Activated effector memory CD4-positive, alpha-beta T cell treated with anti-CD3 and anti-CD28 coated beads, Interleukin-2, amount 50 U/mL, for 16 hours (primary cell): ENCODE measurements at places on chromosomes 12 and 14.
A peak's percentile ranks its signal among the peaks of the same experiment; 100 is the strongest.

DNA sequence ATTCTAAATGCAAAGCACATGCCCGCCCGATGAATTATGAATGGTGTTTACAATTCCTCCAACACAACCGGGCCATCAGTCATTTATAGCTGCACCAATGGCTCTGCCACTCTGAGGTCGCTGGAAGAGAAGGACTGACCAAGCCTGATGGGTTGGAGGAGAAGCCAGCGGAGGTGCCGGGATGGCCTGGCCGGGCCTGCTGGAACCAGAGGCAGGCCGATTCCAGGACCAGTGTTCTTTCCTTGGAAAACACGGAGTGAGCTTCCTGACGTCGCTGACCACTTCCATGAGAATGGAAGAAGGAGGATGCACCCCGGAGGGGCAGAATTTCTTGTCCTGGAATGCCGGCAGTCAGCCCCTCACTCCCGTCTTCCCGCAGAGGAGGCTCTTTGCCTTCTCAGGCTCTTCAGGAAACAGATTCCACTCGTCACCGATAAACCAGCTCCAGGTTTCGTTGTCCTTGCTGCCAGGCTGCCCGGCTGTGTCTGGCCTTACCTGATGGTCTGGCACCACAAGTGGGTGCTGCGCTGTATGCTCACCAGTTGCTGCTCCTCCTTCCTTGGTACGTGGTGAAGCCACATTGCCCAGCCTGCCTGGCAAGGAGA lies 358.5 kb upstream of the SFSWAP start:
- DNase-seq, result peak; percentile 33

- DNase-seq, result no peak
Measured at GRCh38 chr12:24904871-24905270, 44.0 kb downstream of the BCAT1 start.

DNA sequence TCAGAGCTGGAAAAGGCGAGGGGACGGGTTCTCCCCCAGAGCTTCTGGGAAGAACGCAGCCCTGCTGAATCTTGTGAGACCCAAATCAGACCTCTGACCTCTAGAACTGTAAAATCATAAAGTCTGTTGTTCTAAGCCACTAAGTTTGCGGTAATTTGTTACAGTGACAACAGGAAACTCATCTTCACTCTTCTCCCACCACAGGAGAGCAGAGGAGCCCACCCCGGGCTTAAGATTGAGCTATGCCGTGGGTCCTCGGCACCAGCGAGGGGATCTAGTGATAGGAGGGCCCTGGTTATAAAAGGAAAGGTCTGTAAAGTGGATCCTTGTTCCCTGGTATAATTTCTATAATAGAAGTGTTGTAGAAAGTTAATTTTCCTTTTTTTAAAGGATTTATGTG lies 7.6 kb downstream of the MLXIP start:
- no peak for DNase-seq

DNA sequence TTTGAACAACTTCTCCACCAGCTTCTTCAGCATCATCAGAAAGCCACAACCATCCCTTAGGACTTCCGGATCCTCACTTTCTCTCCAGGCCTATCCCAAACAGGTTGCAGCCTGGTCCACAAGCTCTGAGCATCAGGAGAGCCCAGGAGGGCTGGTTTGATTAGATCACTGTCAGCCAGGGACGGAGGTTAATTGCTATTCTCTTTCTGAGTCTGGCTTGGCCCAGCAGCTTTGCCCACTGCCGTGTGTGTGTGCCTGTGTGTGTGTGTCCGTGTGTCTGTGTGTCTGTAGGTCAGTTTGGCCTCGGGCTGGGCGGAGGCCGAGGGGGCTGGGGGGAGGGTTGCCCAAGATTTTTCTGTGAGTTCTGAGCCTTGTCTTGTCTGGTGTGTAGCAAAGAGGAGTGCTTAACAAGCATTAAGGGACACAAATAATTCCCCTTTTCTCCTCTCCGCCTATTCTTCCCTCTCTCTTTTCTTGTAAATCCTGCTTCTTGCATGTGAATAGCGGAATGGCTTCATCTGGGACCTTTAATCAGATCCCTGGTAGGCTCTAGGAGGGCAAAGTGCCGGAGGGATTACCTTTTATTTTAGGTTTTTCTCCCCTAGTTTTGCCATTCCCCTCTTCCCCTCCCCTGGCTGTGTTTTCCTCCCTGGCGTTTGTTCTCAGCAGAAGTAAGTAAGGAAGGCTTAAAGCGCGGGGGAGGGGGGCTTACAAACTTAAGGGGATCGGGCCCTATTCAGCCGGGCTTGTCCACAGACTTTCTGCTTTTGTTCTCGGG lies 138.2 kb upstream of the LHX5 start:
- no peak for DNase-seq

GRCh38 chr14:73773441-73774240 lies 59.5 kb upstream of the PNMA1 start:
- DNase-seq, result no peak

- no peak for DNase-seq
Measured at GRCh38 chr12:11535127-11535526, 114.3 kb upstream of the ETV6 start.

- no peak for DNase-seq
Measured at GRCh38 chr12:45409966-45410365, 194.1 kb downstream of the ANO6 start.

GRCh38 chr12:91630083-91630482 lies 447.5 kb upstream of the DCN start:
- no peak for DNase-seq

DNA sequence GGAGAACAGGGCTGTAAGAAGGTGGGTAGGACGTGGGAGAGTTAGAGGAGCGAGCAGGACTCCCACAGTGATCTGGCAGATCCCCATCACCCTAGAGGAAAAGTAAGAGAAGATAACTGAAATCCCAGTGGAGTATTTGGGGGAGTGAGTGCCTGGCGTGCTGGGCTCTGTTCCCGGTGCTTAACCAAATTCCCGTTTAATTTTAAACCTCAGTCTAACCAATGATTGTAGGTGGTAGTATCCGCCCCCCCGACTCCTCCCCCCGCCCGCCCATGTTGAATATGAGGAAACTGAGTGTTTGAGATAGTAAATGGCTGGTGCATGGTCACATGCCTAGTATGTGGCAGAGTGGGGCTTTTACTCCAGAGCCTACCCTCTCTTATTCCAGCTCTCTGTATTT lies 1.2 kb downstream of the TARBP2 start:
- DNase-seq, result no peak

DNA sequence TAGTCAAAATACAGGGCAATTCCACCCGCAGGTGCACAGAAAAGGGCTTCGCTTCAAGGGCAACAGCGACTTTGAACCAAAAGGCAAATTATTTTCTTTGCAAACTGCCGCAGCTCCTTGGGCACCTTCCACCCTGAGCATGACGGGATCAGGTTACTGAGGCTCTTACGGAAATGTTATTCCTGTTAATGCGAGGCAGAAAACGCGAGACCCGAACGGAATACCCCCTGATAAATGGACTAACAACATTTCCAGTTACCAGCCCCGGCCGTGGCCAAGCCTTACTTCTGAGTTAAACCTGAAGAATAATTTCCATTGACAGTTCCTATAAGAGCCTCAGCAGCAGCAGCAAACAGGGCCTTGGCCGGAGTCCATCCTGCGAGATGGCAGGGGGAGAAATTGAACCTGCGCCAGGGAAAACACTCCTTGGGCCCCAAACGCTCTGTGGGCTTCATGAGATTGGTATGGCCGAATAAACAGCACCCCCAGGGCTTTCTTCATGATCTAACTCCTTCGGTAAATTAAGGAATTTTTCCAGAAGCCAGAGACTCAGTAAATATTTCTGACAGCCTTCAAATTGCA lies 70.0 kb upstream of the DICER1 start:
- no peak for DNase-seq

- DNase-seq, result peak; percentile 73
Measured at GRCh38 chr14:103628221-103628683, 759 bp upstream of the KLC1 start.

GRCh38 chr14:23523229-23524016 lies 28.1 kb downstream of the ZFHX2 start:
- no peak for DNase-seq

GRCh38 chr14:91723501-91723900 lies 8.4 kb downstream of the CATSPERB start:
- DNase-seq, result no peak

GRCh38 chr12:125540580-125541204 lies 475.5 kb downstream of the AACS start:
- no peak for DNase-seq

DNA sequence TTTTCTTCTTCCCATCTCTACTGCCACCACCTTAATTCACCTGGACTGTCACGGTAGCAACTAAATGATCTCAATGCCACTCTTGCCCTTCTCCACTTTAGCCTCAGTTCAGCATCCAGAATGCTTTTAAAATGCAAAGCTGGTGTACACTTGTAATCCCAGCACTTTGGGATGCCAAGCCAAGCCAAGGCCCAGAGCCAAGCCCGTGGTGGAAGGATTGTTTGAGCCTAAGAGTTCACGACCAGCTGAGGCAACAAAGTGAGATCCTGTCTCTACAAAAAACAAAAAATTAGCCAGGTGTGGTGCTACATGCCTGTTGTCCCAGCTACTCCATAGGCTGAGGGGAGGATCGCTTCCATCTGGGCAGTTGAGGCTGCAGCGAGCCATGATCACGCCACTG lies 5.9 kb downstream of the CIPC start:
- DNase-seq, result no peak

DNA sequence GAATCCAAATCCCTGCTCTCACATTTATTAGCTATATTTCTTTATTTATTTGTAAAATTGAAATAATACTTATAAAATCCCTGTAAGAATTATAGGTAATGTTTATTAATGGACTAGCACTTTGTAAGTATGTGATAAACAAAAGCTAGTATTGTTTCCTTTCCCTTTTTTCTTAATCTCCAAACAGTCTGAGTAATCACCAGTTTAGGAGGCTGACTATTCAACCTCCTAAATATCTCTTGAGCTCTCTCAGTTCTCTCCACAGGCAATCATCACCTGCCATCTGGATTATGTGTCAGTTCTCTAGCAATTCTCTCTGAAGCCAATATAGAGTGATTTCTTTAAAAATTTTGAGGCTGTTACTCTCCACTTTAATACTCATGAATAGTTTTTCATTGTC lies 9.2 kb upstream of the LYZ start:
- DNase-seq, result no peak

DNA sequence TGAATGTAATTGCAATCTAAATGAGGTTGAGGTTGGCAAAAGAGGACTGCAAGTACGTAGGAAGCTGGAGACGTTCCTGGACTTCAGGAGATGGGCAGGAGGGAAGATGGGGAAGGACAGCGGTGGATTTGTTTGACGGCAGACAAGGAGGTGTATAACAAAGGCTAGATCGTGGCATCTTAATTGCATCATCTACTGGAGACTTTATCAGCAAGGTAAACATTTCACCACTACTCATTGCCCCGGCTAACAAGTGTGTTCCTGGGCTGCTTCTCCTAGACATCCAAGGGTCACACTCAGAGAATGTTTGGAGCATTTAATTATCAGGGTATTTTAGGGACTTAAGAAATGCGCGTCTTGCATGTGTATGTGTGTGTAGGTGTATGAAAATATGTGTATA lies 128.5 kb downstream of the KCNK10 start:
- no peak for DNase-seq

GRCh38 chr14:53144244-53144643 lies 8.9 kb downstream of the DDHD1 start:
- no peak for DNase-seq

- no peak for DNase-seq
Measured at GRCh38 chr12:64286521-64286920, 64.4 kb upstream of the KICS2 start.

DNA sequence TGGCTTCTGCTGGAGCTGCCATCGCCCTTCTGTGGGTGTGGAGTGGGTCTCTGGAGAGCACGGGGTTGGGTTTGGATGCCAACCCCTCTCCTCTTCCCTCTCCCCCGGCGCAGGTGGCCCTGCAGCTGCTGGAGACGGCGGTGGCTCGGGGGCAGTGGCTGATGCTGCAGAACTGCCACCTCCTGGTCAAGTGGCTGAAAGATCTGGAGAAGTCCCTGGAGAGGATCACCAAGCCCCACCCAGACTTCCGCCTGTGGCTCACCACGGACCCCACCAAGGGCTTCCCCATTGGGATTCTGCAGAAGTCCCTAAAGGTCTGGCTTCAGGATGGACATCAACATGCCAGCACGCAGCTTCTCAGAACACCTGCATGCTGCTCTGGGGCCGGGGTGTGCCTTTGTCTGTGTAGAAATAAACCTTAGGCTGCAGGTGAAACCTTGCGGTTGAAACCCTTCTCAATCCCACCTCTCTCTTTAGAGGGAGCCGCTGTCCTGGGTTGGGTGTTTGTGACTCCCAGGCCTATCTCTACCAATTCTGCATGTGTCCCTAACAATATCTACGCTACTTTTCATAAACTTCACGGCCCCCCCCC lies 44.3 kb downstream of the CCDC92 start:
- DNase-seq, result no peak

- DNase-seq, result no peak
Measured at GRCh38 chr12:132520421-132521199, 30.7 kb downstream of the FBRSL1 start.

- no peak for DNase-seq
Measured at GRCh38 chr14:96067985-96068930, 29.1 kb downstream of the C14orf132 start.

GRCh38 chr14:57405562-57405961 lies 15.2 kb downstream of the NAA30 start:
- no peak for DNase-seq

DNA sequence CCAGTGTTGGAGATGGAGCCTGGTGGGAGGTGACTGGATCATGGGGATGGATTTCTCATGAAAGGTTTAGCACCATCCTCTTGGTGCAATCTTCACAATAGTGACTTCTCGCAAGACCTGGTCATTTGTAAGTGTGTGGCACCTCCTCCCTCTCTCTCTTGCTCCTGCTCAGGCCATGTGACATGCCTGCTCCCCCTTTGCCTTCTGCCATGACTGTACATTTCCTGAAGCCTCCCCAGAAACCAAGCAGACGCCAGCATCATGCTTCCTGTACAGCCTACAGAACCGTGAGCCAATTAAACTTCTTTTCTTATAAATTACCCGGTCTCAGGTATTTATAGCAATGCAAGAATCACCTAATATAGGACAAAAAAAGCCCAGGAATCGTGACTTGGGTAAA lies 171.0 kb upstream of the FOXN3 start:
- no peak for DNase-seq

- no peak for DNase-seq
Measured at GRCh38 chr12:133227281-133227852, 8.3 kb downstream of the ANHX start.

DNA sequence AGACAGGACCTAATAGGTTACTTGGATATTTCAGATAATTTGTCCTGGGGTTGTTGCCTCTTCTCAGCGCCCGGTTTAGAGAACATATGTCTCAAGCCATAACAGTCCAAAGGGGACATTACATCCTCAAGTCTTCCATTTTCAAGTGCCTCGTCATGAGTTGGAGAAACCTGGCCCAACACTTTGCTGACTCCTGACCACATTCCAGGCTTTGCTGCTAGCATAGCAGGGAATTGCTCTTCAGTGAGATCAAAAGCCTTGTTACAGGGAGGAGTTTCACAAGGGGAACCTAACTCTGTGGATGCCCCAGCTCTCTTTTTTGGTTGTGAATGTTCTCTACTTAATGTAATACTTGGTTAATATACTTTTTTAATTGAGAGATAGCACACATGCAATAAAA lies 8.2 kb upstream of the MMP19 start:
- peak; percentile 5 for DNase-seq

DNA sequence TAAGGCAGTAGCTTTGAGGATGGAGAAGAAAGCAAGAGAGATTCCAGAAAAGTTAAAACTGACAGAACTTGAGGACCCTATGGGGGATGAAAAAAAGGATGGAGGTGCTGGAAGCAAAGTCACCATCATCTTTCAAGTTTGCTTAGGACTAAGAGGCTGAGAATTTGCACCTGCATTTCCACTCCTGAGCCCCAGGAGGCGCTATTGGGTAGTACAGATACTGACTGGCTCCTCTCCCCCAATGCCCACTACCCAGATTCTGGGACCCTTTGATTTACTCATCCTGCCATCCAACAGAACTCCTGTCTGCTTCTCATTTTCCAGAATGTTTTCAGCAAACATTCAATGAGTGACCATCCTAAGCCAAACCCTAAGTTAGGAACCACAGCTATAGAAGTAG lies 34.0 kb upstream of the CMKLR1 start:
- no peak for DNase-seq
